Neural crest cell (in vitro differentiated cells): ENCODE measurements at places on chromosomes 1 and 21.

DNA sequence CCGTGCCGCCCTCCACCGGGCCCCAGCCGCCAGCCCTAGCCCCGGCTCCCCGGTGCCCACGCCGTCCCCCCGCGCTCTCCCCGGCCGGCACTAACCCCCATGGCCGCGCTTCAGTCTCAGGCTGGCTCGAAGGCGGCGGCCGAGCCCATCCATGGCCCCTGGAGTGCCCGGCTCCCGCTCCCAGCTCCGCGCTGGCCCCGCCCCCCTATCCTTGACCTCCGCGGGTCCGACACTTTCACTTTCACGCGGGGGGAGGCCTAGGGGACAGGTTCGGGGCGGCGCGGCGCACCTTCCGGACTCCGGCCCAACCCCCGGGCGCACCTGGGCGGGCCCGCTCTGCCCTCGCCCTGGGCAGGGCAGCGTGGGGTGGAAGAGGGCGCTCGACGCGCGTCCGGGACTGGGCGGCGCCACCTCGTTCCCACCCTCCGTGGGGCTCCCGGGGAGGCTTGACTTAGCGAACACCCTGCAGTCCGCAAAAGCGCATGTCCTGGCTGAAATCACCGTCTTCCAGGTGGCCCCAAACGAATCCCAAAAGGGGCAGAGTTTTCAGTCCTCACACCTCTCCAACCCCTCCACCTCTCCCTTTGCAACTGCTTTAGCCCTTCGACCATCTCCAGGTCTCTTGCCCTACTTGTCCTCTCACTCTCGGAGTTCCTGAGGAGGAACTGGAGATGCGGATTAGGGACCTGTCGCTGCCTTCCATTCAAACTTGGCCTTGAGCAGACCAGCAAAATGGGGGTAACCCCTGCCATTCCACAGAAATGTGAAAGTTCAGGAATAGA is 3.9 kb upstream of the DENND2D start:
- no peak for DNase-seq

DNA sequence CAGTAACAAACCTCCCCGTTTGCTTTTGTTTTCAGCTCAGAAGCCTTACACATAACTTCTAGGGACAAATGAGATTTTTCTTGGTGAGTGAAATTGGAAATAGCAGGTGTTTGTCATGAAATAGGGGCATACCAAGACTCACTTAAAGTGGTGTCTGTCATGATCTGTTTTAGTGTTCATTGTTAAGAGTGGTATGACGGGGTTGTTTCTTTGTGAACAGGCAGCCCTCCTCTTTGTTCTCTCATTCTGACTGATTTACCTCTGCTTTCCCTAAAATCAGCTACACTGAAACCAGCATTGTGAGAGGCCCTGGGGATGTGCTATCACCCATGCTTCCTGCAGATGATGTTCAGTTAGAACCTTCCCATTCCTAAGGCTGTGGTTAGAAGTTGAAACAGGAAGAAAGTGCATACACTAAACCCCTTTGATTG is 2.5 kb upstream of the ERO1B start:
- no peak for DNase-seq

DNA sequence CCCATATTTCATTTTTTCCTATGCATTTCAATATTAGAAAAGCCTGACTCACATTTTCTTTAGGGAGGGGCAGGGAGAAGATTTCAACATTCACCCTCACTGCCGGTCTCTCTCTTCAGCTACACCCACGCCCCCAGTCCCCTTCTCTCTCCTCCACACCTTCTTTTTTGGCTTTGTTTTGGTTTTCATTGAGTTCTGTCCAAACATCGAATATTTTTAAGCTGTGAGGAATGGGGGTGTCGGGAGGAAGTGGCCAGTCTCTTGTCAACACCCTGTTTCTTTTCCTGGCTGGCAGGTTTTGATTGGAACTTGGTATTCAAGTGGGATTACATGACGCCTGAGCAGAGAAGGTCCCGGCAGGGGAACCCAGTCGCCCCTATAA is 177.3 kb downstream of the PGBD5 start:
- DNase-seq: no peak

DNA sequence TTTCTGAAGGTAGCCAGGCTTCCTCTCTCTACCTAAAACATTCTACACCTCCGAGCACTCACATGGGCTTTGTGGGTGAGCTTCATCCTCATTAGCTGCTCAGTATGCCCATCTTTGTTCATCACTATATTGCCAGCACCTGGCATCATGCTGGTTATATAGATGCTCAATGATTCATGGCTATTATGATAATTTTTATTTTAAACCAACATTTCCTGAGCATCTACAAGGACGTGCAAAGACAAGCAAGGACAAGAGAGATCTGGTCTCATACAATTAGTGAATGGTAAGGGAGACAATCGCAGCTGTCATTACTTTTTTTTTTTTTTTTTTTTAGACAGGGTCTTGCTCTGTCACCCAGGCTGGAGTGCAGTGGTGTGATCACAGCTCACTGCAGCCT is 11.3 kb upstream of the QSOX1 start:
- no peak for DNase-seq

- no peak for DNase-seq
These were observed 9.0 kb downstream of the TIMM17A start for GRCh38 chr1:201964261-201964660.
